ENCODE measurements at places on chromosomes 3 and 15. TPM values are rescaled to one million over a fixed set of nuclear protein-coding genes. Genes with fewer than 3 reads are reported as not detected.

- peak; percentile 23 for DNase-seq
Measured at GRCh38 chr15:66043264-66043663, 174.0 kb downstream of the RAB11A start.

Gene PRKAR2A
- 40.3 TPM for total RNA-seq

DNA sequence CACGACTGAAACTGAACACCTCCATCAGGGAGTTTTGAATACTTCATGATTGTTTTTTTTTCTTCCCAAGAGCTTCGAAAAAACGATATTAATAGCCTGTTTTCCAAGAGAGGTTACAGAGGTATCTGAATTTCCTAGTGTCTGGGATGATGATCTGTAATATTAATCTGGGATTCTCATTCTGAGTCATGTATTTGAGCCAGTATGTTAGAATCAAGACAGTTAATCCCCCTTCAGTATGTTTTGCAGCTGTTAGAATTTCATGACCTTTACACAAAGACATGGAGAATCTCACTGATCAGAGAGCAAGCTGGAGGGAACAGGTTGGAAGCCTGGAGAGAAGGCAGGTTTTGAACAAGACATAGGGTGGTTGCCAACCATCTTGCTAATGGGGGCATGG is 234.5 kb upstream of the GAP43 start:
- DNase-seq = no peak

Gene ACTL6A
- total RNA-seq = 46.2 TPM

Gene HTR3C
- not detected for total RNA-seq

GRCh38 chr3:112390783-112391641 is 58.1 kb downstream of the CD200 start:
- DNase-seq = peak; percentile 47

DNA sequence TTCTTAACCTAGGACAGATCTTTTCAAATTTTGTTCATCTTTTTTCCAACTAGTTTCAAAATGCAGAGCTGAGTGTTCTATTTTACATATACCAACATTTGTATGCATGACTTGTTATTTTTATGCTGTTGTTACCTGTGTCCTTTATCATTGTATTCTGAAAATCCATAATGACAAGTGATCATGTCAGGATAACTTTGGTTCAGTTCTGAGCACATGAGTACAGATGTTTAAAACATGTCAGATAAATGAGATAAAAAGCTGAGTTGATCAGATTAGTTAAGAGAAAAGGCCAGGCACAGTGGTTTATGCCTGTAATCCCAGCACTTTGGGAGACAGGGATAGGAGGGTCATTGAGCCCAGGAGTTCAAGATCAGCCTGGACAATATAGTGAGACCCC is 204.9 kb downstream of the SSR3 start:
- DNase-seq = no peak

GRCh38 chr15:35622641-35623340 is 76.8 kb upstream of the DPH6 start:
- no peak for DNase-seq

DNA sequence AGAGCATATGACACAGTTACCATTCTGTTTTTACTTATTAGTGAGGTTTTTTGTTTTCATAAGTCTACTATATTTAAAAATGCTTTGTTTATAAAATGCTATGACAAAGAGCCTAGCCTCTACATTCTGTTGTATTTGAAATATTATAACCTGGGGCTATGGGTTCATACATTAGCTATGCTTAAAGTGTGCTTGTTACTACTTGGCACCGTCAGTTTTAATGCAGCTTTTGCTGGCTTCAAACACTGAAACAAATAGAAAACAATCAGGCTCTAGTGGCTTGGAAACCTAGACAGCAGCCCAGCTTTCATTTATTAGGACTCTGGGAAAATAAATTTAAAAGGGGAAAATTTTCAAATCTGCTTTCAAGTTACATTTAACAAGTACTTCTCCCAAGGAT is 635.9 kb downstream of the CADM2 start:
- DNase-seq = no peak

Gene PDCD10
- 65.3 TPM for total RNA-seq

- DNase-seq = no peak
Measured at GRCh38 chr3:171383206-171384018, 76.8 kb downstream of the TNIK start.

- no peak for DNase-seq
Measured at GRCh38 chr3:44965165-44965564, 10.8 kb downstream of the ZDHHC3 start.

- DNase-seq = no peak
Measured at GRCh38 chr3:127820221-127820825, 2.0 kb downstream of the MGLL start.

DNA sequence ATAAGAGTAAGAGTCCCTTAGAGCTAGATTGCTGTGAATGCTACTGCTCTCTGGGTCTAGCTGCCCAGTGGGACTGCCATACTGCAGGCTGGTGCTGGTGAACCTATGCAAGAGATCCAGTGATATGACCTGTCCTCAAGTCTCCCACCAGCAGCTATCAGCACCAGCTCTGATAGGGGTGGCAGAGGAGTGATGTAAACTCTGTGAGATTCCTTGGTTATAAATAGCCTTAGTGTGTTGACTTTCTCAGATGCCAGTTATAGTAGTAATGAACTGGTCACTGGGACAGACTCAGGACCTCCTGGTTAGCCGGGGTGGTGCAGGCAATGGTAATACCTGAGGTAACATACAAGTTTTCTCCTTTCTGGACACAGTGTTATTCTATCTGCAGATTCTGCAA is 194.9 kb upstream of the MANF start:
- DNase-seq = no peak

Gene CDCP1
- 0.44 TPM for total RNA-seq

DNA sequence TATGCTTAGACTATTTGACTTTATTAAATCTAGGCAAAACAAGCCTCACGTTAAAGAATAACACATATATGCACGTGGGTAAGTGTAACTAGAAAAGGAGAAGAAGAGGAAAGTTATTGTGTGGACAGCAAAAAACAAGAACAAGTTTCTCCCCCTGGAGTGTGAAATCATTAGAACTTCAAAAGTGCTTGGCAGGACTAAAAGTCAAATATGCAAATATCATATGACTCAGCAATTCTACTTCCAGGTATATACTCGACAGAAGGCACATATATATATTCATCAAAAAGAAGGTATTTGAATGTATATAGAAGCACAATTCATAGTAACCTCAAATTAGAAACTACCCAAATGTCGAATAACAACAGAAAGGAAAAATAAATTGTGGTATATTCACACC is 68.9 kb upstream of the STXBP5L start:
- no peak for DNase-seq

DNA sequence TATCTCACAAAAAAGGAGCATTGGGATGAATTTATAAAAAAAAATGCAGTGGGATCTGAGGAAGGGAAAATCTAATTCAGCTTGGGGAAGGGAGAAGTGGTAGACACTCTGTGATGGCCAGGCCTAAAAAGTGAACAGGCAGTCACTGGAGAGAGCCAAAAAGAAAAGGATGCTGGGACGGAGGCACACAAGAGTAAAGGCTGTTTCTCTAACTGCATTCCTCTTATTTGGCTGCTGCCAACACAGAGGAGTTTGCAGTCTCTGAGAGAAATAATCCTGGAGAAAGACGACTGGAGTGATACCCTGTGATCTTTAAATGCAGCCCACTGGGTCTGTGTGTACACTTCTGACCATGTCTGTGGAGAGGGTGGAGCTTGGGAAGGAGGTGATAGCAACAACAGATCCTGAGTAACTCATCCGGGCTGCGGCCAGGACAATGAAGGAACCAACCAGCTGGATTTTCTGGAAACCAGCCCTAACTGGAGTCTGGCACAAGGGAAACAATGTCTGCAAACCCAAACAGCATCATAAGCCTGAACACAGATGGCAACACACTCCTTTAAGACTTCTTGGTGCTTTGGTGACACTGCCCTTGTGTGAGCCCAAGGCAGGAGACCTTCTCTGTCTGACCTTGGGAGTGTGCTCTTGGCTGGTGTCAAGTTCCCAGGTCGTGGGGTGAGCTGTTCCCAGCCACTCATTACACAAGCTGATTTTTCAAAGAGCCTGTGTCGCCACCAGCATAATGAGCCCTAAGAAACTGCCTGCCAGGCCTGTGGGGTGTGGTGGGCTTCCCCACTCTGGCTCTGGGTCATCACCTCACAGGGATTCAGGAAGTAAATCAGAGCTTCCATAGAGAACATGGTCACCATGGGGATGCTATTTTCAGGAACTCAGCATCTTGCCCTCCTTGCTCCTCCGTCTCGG is 8.0 kb downstream of the FYCO1 start:
- peak; percentile 55 for DNase-seq

DNA sequence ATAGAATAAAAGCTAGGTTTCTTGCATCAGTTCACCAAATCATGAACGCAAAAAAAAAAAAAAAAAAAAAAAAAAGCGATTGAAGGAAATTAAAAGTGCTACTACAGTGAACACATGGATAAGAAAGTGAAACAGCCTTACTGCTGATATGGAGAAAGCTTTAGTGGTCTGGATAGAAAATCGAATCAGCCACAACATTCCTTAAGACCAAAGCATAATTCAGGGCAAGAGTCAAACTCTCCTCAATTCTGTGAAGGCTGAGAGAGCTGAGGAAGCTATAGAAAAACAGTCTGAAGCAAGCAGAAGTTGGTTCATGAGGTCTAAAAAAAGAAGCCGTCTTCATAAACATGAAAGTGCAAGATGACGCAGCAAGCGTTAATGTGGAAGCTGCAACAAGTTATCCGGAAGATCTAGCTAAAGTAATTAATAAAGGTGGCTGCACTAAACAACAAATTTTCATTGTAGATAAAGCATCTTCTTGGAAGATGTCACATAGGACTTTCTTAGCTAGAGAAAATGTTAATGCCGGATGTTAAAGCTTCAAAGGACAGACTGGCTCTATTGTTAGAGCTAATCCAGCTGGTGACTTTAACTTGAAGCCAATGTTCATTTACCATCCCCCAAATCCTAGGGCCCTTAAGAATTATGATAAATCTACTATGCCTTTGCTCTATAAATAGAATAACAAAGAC is 19.2 kb downstream of the P3H2 start:
- no peak for DNase-seq

Gene FILIP1L
- 8.4 TPM for total RNA-seq

Gene SLC12A1
- 1.9 TPM for total RNA-seq

DNA sequence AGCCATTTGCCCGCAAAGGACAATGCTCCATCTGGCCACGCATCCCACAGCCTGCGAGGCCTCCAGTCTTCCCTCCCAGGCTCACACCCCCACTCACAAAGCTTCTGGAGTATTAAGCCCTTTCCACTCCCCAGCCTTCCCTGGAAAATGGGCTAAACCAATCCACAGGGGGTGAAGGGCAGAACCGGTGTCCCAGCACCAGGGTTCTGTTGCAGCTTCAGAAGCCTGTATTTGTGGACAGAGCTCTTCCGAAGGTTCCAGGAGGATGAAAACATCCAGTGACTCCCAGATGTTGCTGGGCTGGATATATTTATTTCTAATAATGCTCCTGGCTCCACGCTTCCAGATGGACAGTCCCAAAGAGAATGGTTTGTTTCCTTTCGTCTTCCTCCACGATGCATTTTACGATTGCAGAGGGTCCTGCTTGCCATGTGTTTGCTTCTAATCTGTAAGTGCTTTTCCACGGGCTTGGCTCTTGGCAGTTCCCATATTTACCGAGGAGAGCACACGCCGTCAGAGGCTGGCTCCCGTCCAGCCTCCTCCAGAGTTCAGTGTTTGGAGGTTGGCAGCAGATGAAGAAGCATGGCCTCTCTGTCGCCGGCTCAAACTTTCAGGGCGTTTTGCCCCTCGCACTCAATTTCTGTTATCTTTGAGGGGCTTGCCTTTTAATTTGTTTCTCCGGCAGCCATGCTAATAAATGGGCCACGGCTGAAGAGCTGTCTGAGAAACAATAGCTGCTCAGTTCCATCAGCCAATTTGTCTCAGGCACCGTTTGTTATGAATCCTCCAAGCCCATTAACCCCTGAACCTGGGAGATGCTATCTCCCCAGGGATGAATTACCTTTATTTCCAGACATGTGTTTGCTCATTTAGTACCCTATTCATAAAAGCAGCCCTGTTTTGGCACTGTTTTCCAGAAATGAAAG is 367.9 kb upstream of the PROK2 start:
- peak; percentile 96 for DNase-seq

DNA sequence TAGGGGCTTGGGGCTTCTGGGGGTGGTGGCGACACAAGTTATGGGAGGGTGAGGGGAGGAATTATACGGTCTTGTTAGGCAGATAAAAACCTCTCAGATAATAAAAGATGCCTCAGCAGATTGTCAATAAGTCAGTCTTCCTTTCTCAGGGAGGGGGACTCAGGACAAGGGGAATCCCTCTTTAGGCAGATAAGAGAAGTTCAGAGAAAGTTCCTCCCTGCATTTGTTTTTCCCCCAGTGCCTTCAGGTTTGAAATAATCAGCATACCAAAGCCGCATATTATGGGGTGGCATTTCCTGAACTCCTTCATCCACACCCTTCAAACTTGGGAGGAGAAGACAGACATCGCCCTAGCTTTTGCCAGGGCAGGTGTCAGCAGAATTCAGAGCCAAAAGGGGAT is 8.5 kb downstream of the PPCDC start:
- no peak for DNase-seq

Gene ADAMTS9
- 74.5 TPM for total RNA-seq

Gene FRMD5
- total RNA-seq = 20.8 TPM

Gene CNTN4
- total RNA-seq = 37.9 TPM

- no peak for DNase-seq
Measured at GRCh38 chr3:115007966-115008365, 139.1 kb downstream of the ZBTB20 start.

Gene SENP8
- 5.1 TPM for total RNA-seq

DNA sequence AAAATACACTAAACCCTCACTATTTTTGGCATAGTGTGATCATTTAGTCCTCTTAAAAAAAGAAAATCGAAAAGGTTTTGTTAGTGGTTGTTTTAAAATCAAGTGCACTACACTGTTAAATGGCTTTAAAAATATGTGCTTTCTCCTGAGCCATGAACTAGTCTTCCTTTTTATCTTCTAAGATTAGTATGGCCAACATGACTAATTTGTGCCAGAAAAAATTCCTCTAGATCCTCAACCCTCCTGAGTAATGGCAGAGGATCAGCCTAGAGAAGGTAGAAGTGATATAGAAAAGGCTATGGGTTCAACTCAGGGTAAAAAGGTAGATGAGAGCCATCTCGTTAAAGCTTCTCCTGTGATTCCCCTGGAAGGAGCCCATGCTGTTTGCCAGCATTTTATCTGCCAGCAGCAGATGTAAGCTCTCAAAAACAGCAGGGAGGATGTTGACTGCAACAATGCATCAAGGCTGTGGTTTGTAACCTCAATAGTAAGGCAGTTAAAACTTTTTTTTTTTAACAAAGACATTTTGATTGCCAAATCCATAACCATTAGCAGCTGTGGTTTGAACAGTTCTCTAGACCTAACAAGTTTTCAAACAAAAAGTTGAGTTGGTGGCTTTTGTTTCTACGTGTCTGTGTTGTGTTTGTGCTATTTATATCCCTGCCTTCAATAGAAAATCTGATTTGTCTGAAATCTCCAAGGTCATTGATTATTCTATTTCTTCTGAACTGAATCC is 30.2 kb upstream of the ZNF609 start:
- no peak for DNase-seq

DNA sequence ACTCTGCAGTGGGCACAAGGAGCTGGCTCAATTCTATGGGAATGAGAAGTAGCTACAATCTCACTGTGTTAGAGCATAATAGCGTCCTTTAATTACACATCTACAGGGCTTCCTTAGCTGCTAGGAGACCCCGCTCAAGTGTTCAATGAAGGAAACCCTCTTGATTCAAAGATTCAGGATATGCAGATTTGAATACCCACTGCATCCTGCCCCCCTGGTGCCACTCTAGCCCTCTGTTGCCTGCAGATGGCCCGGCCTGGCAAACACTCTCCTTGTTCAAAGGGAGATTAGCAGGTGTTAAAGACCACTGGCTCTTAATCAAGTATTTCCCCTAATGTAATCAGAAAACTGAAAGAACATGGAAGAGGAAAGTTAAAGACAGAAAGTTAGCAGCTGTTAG is 356.6 kb downstream of the VGLL3 start:
- DNase-seq = no peak

Measured in spinal cord (tissue), 10 donors.